H7 (cell line): ENCODE measurements at places on chromosomes 7 and 10. TPM values are rescaled to one million over a fixed set of nuclear protein-coding genes. Genes with fewer than 3 reads are reported as not detected.

TMEM178B gene
- total RNA-seq = 1.1 and 1.4 TPM in 2 replicates

RELN gene
- 0.24 TPM in 1 of 2 replicates, not detected in the other for total RNA-seq

POM121C gene
- 8.4 and 13.2 TPM in 2 replicates for total RNA-seq

ERVW-1 gene
- total RNA-seq = 0.52 and 1.1 TPM in 2 replicates

ZNF853 gene
- 6.4 and 6.5 TPM in 2 replicates for total RNA-seq

CDC14C gene
- 0.07 TPM in 1 of 2 replicates, not detected in the other for total RNA-seq

ZPBP gene
- total RNA-seq = not detected in 2 replicates

GRM3 gene
- 0.10 and 0.30 TPM in 2 replicates for total RNA-seq

CHAT gene
- not detected in 2 replicates for total RNA-seq

IFRD1 gene
- total RNA-seq = 54.1 and 65.1 TPM in 2 replicates

MLXIPL gene
- total RNA-seq = 0.63 and 0.73 TPM in 2 replicates

CDK14 gene
- 28.6 and 37.2 TPM in 2 replicates for total RNA-seq

TSPAN12 gene
- 19.5 and 26.5 TPM in 2 replicates for total RNA-seq

PPP1R17 gene
- 0.22 and 2.3 TPM in 2 replicates for total RNA-seq

TAS2R41 gene
- 0.10 TPM in 1 of 2 replicates, not detected in the other for total RNA-seq

DDX21 gene
- total RNA-seq = 121 and 145 TPM in 2 replicates

TAS2R3 gene
- 0.67 and 0.69 TPM in 2 replicates for total RNA-seq

DMTF1 gene
- 70.7 and 74.4 TPM in 2 replicates for total RNA-seq

- DNase-seq = no peak
Observed at GRCh38 chr10:75606203-75606779, 174.9 kb downstream of the LRMDA start.

DNA sequence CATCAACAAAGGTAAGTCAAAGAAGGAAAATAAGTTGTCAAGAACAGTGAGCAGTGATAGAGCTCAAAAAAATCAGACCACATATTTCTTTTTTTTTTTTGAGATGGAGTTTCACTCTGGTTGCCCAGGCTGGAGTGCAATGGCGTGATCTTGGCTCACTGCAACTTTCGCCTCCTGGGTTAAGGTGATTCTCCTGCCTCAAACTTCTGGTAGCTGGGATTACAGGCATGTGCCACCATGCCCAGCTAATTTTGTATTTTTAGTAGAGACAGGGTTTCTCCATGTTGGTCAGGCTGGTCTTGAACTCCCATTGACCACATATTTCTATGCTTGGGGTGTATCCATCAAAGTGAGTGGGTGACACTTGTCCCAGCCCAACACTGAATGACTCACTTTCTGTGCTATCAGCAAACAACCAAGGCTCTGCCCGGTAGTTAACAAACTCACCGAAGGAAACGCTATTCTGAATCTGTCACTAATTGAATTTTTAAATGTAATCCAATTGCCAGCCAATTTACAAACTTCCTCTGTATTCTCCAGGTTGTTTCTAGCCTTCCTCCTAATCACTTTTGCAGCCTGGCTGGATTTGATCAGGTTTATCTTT is 19.6 kb upstream of the SMNDC1 start:
- DNase-seq = no peak

GRCh38 chr7:93044147-93044810 is 73.5 kb downstream of the SAMD9 start:
- DNase-seq = peak; percentile 77

- no peak for DNase-seq
Observed at GRCh38 chr10:68049289-68050078, 25.6 kb downstream of the HERC4 start.

GRCh38 chr7:149773446-149774236 is at the start of gene ZNF467:
TSS of gene ZNF467 (minus strand) at chr7:149773588. CDS start at chr7:149771032, 2,556 bp downstream.
- peak; percentile 84 for DNase-seq

GRCh38 chr7:137987018-137987349 is 14.9 kb downstream of the CREB3L2 start:
- no peak for DNase-seq

- peak; percentile 21 for DNase-seq
Observed at GRCh38 chr7:44980393-44981034, 1.7 kb upstream of the MYO1G start.

GRCh38 chr7:130794619-130794922 is 60.6 kb upstream of the KLF14 start:
- no peak for DNase-seq

DNA sequence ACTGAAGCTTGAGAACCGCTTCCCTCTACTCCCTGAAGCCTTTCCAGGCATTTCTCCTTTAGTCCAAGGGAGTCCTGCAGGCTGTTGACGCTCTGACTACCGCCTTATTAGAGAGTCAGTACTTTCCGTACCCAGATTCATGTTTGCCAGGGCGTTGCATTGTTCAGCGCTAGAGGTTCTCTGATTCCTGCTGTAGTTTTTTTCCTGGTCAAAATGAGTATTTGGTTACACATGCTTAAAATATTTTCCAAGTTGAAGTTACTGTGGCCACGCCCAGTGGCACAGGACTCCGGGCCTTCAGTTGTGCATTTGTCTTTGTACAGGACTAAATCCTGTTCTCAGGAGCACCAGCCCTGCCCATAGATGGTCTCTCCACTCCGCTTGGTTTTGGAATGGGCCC is 7.9 kb downstream of the MTURN start:
- DNase-seq = no peak

DNA sequence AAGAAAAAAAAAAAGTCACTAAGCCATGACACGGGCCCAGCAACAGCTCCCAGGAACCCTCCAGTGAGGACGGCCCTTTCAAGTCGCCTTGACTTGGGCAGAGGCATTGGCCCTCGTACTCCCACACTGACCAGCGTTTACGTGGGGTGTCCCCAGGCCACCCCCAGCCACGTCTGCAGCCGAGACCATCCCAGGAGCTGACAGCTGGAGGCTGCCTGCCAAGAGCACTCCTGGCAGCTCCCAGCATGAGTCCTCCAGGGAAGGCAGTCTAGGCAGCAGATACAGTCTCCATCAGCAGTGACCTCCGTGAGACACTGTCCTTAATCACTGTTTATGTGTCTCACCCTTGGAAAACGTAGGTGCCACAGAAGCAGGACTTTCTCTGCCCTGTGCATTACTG is 86.5 kb downstream of the PROSER2 start:
- DNase-seq = no peak

GRCh38 chr10:62688971-62689700 is 115.4 kb upstream of the ADO start:
- DNase-seq = no peak

DNA sequence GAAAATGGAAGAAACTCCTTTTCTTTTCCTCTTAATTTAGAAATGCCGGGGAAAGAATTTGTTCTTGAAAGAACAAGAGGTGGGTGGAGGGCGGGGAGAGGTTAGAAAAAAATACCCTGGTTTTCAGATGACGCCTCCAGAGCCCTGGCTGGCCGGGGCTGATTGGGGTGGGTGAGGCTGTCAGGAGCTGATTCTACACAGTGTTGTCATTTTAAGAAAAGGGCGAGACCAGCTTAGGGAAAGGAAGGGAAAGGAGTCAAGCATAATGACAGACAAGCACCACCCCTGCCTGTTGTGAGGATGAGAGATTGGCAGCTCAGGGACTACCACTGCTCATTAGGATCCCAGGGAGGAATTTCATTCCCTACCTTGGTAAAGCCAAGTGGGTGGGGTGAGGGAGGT is 9.9 kb upstream of the FAM180A start:
- peak; percentile 48 for DNase-seq

DNA sequence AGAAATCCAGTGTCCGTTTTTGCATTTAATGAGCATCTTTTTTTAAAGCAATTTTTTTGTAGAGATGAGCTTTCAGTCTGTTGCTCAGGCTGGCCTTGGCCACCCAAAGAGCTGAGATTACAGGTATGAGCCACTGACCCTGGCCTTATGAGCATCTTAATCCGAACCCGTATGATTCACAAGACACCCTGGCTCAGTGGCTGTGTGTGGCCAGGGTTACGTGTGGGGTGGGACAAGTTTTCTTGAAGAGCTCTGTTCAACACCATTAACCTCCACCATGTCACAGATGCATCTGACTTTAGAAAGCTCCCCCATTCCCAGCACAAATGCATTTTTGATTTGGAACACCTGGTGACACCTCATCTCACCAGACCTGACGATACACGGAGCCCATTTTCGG is 166.5 kb upstream of the PITRM1 start:
- no peak for DNase-seq

GRCh38 chr10:88617772-88618300 is 31.3 kb downstream of the LIPJ start:
- no peak for DNase-seq

DNA sequence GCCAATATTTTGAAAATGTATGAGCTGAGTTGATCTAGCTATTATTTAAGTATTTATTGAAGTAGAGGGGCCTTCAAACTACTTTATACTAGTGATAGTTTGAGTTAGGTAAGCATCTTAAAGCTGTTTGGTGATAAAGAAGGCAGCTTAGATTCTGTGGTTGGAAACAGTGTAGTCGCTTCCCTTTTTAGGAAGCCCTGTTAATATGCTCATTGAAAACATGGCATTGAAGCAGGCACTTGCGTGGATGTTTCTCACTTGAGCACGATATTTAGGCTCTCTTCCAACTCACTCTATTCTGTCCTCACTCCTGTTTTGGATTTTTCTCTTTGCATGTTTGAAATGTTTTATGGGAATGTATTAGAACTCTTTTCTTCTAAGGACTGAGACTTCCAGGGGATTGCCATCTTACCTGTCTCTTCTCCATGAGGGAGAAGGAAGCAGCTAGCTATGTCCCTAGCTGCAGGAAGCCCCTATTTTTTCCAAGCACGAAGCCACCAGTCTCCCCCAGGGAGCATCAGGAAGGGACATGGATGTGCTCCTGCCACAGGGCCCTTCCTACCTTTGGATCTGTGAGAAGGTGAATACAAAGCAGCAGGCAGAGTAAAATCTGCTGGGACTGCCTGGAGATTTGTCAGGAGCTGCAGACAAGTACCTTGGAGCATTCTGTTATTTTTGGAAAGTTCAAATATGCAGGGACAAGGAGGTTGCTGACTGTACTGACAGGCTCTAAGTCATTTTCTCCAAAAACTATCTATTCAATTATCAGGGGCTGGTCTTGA is 22.0 kb upstream of the BMPR1A start:
- no peak for DNase-seq

- DNase-seq = no peak
Observed at GRCh38 chr10:89978081-89978480, 276.7 kb downstream of the KIF20B start.

- DNase-seq = no peak
Observed at GRCh38 chr10:38027986-38028385, 17.5 kb downstream of the ZNF33A start.

DNA sequence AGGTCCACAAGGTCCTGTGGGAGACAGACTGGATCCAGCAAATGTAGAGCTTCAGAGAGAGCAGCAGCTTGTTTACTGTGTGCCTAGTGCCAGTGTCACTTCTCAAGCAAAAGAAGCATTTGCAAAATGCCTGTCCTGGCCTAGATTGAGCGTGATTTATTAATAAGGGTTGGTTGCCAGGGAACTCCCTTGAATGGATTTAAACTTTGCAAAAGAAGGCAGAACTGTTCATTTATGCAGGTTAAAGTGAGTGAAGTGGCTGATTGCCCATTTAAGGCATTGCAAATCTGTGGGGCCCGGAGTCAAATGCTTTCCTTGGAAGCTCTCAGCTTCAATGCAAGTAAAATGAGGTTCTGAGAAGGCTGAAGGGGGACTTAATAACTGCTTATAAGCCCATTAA is 71.3 kb downstream of the CDHR3 start:
- DNase-seq = no peak

DNA sequence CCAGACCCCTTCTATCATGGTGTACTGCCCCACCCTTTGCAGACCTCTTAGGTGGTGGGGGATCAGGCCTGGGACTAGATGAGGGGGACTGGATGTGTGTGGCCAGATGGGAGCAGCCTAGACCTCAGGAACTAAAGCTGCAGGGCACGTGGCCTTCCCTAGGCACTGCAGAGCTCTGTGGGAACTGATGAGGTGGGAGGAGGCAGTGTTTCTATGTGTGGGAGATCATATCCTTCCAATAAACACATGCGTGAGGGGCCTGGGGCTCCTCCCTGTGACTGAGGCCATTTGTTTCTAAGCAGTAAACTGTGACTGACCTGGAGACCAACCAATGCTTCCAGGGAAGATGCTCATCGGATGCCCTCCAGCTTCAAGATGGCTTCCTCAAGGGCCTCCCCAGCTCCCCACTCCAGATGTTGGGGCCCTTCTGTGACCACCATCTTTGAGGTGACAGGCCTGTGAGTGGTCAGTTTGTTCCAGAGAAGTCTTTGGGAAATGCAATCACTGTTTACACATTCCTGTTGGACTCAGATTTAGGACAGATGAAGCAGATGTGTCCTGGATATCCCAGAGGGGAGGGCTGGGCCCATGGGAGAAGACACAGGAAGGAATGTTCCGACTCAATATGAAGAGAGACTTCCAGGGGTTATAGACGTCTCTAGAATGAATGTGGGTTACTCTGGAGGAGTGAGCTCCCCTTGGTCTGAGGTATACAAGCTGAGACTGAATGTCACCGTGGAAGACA is 23.6 kb upstream of the ZCCHC24 start:
- no peak for DNase-seq

DNA sequence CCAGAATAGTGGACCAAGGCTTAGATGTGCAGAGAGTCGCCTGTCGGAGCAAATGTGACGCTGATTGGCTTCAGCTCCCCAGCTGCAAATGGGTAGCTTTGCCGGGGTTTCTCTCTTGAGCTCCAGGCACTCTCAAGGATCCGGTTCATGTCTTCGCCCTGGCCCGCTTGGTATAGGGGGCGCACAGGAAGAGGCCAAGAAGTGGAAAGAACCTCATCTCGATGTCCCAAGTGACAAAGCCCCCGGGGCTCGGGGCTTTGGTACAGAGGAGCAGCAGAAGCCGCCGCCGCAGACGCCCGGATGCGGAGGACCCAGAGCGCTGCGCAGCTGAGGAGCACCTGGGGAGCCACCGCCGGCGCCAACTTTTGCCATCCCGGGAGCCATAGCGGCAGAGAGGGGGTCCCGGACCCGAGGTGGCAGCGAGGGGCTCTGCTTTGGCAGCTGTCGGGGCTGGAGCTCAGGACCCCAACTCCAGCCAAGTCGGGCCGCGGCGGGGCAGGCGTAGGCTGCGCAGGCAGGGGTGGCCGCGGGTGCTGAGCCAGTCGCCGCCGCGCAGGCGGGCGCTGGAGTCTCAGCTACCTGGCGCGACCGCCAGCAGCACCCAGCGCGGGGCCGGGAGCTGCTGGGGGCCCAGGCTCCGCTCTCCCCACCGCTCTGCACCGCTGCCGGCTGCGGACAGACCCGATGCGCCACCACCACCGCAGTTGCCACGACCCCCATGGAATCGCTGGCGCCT is 466.6 kb downstream of the XPNPEP1 start:
- DNase-seq = peak; percentile 72

GRCh38 chr10:13949844-13950542 is 363.2 kb downstream of the PRPF18 start:
- no peak for DNase-seq

GRCh38 chr7:140127360-140128127 is 49.2 kb downstream of the KDM7A start:
- no peak for DNase-seq
